Central memory CD8-positive, alpha-beta T cell (primary cell): ENCODE measurements at places on chromosomes 13 and 19.

GRCh38 chr19:10593148-10593547 is 6.0 kb upstream of the AP1M2 start:
- DNase-seq: no peak

- DNase-seq: no peak
Observed at GRCh38 chr13:80074143-80074752, 266.7 kb downstream of the SPRY2 start.

- DNase-seq: no peak
Observed at GRCh38 chr13:43787518-43787891, 733 bp upstream of the ENOX1 start.

GRCh38 chr13:43158516-43158915 is 135.1 kb downstream of the DNAJC15 start:
- DNase-seq: no peak

- DNase-seq: no peak
Observed at GRCh38 chr13:113845055-113845454, 18.8 kb downstream of the GAS6 start.
